NCI-H1930 (cell line): ENCODE measurements at places on chromosomes 2 and 18.
A peak's percentile ranks its signal among the peaks of the same experiment; 100 is the strongest.

DNA sequence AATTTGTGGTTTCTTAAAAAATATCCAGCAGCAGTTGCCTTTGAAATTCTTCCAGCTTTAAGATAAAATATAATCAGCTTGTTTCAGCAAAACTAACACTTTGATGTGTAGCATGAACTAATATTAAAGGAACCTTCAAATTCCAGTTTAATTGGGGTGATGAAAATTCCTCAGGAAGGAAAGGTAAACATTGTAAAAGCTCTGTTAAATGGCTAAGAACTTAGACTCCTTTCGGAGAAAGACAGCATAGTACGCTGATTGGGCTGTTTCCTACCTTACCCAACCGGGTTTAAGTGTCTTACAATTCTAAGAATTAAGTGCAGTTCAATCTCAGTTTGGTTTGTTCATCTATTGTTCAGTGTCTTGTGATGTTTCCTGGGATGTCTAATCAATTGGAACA is 108.3 kb downstream of the CDH7 start:
- DNase-seq: no peak

- no peak for DNase-seq
Observed at GRCh38 chr18:79582978-79583377, 96.6 kb upstream of the CTDP1 start.

DNA sequence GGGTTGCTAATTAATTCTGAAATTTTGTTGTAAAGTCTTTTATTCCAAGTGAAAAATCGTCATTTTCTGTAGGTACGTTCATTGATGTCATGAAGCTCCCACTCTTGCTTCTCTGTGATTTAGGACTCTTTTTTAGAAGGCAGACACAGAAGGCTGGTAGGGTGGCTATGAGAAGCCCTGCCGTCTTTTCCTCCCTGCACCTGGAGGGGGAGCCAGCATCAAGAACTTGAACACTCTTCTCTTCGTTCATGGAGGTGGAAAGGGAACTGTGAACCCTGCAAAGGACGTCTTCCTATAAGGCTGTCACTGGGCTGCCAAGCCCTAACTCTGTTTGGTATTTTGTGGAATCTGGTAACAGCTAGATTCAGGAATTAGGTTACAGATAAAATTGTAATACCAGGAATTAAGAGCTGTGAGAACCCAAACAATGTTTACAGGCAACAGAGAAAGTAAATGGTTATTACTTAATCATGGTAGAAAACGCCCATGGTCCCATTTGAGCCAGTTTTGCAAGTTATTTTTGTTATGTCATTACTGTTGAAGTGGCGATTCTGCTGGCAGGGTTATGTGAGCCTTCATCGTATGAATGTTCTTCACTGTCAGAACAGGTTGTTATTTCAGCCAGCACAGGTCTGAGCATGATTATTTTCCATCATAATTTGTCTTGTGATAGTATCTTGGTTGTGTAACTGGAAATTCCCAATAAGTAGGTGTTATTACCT is 112.2 kb downstream of the OSBPL6 start:
- DNase-seq: peak; percentile 31

GRCh38 chr2:121197369-121198091 is 87.5 kb downstream of the TFCP2L1 start:
- DNase-seq: no peak

DNA sequence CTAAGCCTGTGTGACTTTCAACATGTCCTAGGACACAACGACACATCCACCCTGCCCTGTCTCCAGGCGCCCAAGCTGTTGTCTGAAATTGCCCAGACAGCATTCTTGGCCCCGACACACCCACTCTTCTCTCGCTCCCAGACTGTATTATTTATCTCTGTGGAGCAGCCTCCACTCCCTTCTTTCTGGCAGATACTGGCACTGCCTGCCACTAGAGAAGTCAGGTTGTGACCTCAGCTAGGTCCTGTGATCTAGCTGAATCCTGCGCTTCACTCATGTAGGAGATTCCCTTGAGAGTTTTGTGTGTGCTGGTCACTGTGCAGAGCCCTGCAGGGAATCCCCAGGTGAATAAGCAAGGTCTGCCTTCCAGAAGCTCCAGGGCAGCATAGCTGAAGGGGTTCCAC is 77.1 kb upstream of the TNP1 start:
- DNase-seq: no peak

DNA sequence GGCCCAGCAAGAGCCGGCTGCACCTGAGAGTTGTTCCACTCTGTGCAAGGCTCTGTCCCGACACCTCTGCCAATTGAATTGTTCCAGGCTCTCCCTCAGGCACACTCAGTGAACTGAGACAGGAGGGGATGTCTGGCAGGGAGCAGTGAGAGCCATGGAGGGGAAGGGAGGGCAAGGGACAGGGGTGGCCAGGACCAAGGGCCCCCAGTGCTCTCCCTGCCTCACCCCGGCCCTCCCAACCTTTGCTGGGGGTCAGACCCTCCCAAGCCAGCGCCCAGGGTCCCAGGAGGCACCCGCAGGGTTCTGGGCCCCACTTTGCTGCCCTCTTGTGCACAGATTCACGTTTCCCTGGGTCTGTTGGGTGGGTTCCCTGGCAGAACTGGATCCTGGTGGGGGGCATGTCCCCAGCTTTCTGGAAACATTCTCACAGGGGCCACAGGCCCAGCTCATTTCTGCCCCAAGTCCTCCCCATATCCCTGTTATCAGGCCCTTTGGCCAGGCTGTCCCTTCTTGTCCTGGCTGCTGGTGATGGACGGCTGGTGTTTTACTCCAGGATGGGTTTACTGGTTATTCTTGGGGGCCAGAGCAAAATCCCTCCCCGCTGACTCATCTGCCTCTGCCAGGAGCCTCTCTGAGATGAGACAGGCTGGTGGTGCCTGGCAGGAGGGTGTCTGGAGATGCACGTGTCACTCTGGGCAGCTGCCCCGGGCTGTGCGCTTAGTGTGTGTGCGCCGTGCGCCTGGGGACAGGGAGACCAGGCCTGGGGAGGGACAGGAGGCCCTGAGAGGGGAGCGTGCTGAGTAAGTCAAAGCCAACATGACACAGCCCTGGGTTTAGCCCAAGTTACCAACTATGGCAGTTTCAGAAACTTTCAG is 136.5 kb upstream of the CTDP1 start:
- DNase-seq: no peak

GRCh38 chr2:24809316-24810007 is 16.2 kb downstream of the CENPO start:
- no peak for DNase-seq

DNA sequence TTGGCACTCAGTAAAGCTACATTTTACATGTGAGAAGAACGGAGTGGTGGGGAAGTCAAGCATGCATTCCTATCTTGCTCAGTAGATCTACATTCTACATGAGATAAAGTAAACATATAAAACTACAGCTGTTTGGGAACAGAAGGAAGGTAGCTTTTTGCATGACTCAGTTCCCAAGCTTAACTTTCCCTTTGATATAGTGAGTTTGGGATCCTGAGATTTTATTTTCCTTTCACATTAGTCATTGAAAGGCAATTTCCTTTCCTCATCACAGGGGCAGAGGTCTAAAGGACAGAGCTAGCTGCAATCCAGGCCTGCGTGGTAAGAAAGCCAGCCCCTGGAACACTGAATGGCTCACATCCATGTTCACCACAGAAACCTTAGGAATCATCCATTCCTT is 257.2 kb downstream of the SRBD1 start:
- no peak for DNase-seq

GRCh38 chr2:213253162-213253561 is 31.1 kb upstream of the SPAG16 start:
- peak; percentile 42 for DNase-seq

DNA sequence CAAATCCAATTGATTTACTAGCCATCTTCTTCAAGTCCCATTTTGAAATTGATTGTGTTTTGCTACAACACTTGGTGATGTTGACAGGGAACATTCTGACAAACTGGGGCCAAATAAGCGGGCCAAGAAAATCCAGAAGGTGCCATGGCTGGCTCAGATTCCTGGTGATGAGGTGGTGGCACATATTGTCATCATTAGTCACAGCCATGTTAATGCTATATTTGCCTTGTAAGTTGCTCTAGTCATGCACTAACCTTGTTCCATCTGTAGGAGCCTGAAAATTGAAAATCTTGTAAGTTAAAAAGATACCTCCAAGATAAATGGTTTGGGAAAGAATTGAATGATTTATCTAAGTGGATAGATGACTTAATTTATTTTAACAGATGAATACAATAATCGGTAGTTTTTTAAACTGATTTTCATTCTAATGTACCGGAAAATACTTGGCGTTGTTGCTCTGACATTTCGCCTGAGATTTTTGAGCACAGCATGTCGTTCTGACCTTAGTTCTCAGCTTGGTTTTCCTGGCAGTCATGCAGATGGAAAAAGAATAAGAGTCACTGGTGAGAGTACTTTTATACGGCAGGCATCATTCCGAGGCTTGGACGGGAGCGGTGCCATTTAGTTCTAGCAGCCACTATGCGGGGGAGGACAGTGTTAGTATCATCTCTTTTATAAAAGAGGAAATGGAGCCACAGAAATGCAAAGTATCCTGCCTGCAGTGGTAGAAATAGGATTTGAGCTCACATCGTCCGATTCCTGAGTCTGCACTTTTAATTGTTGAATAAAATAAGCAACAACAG is 133.9 kb downstream of the ZNF532 start:
- no peak for DNase-seq

DNA sequence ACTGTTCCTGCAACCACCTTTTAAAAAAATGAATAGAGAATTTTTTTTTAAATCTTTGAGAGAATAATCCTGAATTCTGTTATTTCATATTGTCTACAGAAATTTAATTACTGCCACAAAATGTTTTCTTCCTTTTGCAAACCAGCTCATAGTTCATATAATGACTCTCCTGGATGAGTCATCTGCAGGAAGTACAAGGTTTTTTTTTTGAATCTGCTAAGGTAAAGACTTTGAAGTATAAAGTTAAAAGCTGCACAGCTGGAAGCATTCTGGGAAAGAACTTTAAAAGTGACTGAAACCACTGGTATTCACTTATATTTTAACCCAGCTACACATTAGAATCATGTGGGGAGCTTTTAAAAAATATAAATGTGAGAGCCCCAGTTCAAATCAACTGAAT is 25.4 kb downstream of the SESTD1 start:
- no peak for DNase-seq

GRCh38 chr2:211946960-211947359 is 591.6 kb downstream of the ERBB4 start:
- no peak for DNase-seq

DNA sequence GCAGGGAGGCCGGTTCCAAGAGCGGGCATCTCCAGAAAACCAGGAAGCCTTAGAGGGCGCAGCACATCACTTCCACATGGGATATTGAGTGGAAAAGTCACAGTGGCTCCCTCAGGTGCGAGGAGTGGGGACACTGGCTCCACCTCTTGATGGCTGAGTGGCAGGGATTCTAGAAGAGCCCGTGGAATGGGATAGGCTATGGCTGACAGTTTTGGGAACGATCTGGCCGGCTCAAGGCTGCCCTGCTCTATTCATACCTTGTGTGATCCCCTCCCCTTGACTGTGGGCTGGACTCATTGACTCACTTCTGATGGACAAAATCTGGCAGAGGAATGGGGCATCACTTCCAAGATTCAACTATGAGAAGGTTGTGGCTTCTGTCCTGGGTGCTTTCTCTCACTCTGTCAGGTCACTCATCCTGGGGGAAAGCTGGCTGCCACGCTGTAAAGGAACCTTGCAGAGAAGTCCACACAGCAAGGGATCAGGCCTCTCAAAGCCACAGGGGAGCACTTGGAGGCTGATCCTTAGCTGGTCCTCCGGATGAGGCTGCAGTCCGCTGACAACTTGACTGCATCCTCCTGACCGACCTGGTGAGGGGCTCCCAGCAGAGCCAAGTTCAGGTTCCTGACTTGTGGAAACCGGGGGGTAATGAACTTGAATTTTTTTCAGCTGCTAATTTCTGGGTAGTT is 46.7 kb upstream of the HS6ST1 start:
- no peak for DNase-seq

DNA sequence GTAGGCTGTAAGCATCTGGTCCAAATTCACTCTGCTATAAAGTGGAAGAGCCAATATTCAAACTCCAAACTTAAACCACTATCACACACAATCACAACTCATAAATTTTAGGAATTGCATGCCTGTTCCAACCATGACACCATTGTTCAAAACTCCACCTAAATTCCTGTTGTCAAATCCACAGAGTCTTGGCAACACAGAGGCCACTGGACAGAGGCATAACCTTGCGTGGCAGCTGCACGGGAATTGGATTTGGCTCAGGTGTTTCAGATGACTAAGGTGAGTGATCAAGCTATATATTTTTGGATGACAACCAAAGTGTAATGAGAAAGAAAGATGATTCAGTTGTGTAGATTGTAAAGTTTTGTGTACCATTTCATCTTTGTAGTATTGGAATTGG is 422.7 kb upstream of the TNP1 start:
- no peak for DNase-seq

GRCh38 chr2:221490506-221491060 is 81.5 kb downstream of the EPHA4 start:
- DNase-seq: no peak

- DNase-seq: no peak
Observed at GRCh38 chr2:26189123-26189522, 16.2 kb downstream of the GAREM2 start.

GRCh38 chr2:219852626-219853025 is 225.2 kb downstream of the SLC4A3 start:
- no peak for DNase-seq

GRCh38 chr2:155382776-155383175 is 684.3 kb downstream of the KCNJ3 start:
- DNase-seq: no peak

DNA sequence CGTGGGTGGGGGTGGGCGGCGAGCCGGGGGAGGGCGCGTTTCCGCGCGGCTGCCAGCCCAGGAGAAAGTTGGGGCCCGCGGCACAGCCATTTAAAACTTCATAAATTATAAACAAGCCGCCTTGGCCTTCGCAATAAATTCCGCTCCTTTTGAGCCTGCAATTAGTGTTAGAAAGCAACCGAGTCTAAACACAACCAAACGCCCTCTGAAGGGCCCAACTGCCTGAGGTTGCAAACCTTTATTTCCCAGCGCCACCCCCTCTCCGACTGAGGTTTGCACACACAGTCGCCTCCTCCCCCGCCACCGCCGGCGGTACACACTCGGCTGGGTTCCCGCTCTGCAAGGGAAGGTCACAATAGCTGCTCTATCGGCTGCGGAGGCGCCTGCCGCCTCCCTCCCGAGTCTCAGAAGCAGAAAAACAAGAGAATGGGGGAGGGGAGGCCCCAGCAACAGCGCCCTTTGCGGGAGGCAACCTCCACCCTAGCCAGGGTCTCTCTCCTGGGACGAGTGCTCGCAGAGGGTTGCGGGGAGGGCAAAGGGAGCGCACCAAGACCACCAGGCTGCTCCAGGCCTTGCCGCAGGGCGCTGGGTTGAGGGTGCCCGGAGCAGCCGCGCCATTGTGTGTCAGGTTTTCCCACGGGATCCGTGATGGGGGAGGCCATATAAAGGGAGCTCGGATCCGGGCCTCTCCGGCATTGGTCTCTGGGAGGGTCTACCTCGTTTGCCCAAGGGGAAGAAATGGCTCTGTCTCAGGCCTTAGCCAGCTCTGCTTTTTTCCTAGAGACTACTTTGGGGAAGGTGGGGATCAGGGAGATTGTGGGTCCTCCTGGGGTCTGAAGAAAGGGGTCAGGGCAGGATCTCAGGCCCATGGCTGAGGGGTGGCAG is 13.4 kb upstream of the HOXD1 start:
- no peak for DNase-seq
